ENCODE measurements at places on chromosomes 6 and 20. TPM values are rescaled to one million over a fixed set of nuclear protein-coding genes. Genes with fewer than 3 reads are reported as not detected.

DNA sequence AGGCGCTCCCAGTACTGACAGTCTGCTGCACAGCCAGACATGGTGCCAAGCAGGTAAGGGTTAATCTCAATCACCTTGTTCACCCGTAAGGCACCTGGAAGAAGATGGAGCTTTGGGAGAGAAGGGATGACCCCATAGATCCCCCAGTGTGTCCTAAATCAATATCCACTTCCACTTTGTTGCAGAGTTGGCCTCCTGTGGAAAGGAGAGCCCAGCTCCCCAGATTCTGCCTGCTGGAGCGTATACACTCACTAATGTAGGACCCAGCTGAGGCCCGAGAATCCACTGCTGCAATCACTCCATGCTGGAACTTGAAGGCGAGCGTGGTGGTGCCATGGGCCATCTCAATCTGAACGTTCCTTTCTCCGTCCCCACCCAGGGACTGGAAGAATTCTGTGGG is 1.2 kb downstream of the PSMB8 start:
- H3K27ac ChIP-seq: peak overlapping the region; percentile 98
- peaks cover 39% of the 10 kb centered on the region for H3K4me1 ChIP-seq
- no peaks in the 10 kb centered on the region for H3K27me3 ChIP-seq

DNA sequence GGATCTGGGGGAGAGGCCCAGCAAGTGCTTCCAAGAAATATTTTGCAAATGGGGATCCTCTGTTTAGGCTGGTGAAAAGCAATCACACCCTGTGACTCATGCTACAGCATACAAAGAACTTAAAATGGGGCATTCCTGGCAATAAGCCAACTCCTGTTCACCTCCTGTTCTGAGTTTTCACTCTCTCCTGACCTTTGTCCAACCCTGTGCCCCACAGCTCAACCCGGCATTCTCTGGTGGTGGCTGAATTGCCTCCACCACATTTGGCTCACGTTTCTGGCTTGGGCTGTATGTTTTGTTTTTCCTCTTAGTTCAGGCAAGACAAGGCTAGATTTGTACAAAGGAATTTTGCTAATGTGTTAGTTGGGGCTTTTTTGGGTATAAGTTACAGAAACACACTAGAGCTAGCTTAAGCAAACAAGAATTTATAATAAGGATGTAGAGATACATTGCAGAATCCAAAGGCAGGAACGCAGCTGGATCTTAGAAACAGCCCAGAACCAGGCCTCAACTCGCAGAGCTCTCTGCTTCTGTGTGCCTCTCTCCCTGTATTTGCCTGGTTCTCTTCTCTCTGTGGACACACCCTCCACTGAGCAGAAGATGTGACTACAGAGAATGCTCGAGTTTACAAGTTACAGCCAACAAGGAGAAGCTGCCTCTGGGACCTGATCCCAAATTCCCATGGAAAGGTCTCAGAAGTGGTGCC is 9.4 kb downstream of the ABCC10 start:
- no peak overlapping the region for H3K4me3 ChIP-seq
- H3K36me3 ChIP-seq: peaks cover 62% of the 10 kb centered on the region
- H3K27ac ChIP-seq: peak overlapping the region; percentile 30
- H3K4me1 ChIP-seq: peaks cover 13% of the 10 kb centered on the region
- DNase-seq: no peak
- H3K27me3 ChIP-seq: no peaks in the 10 kb centered on the region

DNA sequence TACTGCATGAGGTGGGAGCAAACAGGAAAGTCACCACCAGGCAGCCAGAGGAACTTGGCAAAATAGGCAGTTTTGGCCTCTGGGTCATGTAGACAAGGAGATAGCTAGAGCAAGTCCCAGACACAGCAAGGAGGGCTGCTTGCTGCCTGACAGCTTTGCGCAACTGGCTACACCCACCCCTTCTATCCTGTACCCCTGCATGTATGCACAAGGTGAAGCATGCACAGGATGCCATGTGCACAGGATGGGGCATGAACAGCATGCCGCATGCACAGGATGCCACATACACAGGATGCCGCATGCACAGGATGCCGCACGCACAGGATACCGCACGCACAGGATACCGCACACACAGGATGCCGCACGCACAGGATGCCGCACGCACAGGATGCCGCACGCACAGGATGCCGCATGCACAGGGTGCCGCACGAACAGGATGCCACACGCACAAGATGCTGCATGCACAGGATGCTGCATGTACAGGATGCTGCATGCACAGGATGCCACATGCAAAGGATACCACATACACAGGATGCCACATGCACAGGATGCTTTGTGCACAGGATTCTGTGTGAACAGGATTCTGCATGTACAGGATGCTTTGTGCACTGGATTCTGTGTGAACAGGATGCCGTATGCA is 104.9 kb upstream of the IYD start:
- H3K36me3 ChIP-seq: no peaks in the 10 kb centered on the region
- no peak overlapping the region for H3K27ac ChIP-seq
- DNase-seq: no peak
- no peaks in the 10 kb centered on the region for H3K27me3 ChIP-seq
- H3K4me3 ChIP-seq: no peak overlapping the region

GRCh38 chr6:15131651-15132061 is 114.2 kb upstream of the JARID2 start:
- no peaks in the 10 kb centered on the region for H3K27me3 ChIP-seq
- DNase-seq: no peak
- H3K4me3 ChIP-seq: no peak overlapping the region
- H3K36me3 ChIP-seq: no peaks in the 10 kb centered on the region
- no peaks in the 10 kb centered on the region for H3K4me1 ChIP-seq

DNA sequence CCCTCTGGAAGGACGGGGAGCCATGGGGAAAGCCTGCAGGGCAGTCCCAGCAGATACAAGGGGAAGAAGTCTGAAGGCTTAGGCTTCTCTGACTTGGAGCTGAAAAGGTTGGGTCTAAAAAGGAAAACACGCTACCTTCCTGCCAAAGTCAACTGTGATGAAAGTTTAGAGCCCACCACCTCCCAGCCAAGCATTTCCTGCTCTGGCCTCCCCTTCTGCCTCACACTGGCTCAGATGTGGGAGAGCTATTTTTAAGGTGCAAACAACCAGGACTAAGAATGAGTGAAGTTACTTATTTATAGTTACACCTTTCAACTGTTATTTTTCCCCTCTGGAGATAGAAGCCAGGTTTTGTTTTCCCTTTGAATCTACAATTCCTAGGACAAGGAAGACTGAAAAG is 21.2 kb downstream of the NEDD9 start:
- no peak overlapping the region for H3K4me3 ChIP-seq
- peaks cover 100% of the 10 kb centered on the region for H3K4me1 ChIP-seq
- H3K36me3 ChIP-seq: peaks cover 81% of the 10 kb centered on the region
- peak overlapping the region; percentile 68 for H3K27ac ChIP-seq
- no peak for DNase-seq
- no peaks in the 10 kb centered on the region for H3K27me3 ChIP-seq

- H3K27me3 ChIP-seq: no peaks in the 10 kb centered on the region
- no peaks in the 10 kb centered on the region for H3K4me1 ChIP-seq
- H3K36me3 ChIP-seq: no peaks in the 10 kb centered on the region
- H3K27ac ChIP-seq: no peak overlapping the region
Measured at GRCh38 chr20:60700728-60701127, 551.3 kb upstream of the CDH4 start.

DNA sequence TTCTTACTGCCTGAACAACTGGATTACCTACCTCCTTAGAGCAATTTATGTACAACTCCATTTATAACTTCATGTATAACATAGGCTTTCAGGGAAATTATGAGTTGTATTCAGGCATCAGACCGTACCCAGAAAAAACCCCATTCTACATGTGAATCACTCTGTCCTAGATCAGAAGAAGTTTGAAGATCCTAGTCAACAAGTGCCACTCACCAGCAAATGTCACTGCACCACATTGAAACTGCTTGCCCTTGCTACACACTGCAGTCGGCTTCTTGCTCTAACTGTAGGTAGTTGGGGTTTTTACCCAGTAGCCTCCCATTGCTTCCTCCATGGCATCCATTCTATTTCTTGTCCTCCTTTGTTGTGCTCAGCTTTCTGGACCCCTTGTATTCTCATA is 132.4 kb downstream of the DNAH8 start:
- no peaks in the 10 kb centered on the region for H3K4me1 ChIP-seq
- no peak for DNase-seq
- no peaks in the 10 kb centered on the region for H3K27me3 ChIP-seq
- no peaks in the 10 kb centered on the region for H3K36me3 ChIP-seq
- H3K27ac ChIP-seq: no peak overlapping the region

DNA sequence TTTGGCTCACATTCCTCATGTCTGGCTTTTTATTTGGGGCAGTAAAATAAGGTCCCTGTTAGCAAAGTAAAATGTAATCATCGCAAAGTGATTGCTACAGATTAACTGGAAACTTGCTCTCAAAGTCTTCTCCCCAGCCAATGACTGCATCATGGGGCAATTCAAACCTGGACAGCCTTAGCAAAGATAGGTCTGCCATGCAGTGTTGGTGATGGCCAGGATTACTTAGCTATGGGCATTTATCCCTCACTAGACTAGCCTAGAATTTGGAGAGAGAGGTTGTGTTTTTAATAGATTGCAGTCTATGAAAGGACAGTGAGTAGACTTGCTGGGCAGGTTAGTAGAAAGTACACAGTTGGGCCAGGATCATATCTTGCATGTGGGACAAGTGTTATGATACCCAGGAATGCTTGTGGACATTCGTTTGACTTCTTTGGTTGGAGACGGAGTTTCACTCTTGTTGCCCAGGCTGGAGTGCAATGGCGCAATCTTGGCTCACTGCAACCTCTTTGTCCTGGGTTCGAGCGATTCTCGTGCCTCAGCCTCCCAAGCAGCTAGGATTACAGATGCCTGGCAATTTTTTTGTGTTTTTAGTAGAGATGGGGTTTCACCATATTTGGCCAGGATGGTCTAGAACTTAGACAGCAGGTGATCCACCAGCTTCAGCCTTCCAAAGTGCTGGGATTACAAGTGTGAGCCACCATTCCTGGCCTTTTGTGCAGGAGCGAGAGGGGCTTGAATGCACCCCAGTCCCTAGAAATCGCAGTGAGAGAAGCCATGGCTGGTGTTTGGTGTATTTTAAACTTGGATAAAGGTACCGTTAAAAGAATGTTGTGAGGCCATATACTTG is 3.4 kb downstream of the RPS12 start:
- peaks cover 27% of the 10 kb centered on the region for H3K4me1 ChIP-seq
- no peak overlapping the region for H3K4me3 ChIP-seq
- H3K36me3 ChIP-seq: peaks cover 47% of the 10 kb centered on the region

GRCh38 chr6:21022343-21023107 is 488.3 kb downstream of the CDKAL1 start:
- no peaks in the 10 kb centered on the region for H3K27me3 ChIP-seq
- H3K4me1 ChIP-seq: peaks cover 9% of the 10 kb centered on the region
- no peak for DNase-seq

The CCN6 gene
- total RNA-seq: not detected

The NRSN1 gene
- not detected for total RNA-seq

The PARD6B gene
- total RNA-seq: 43.2 TPM

The LRP11 gene
- 51.1 TPM for total RNA-seq

All from upper lobe of right lung (tissue), 1 donor.